ENCODE measurements at places on chromosomes 7 and 10. TPM values are rescaled to one million over a fixed set of nuclear protein-coding genes. Genes with fewer than 3 reads are reported as not detected.

GRCh38 chr10:98582363-98582762 is 135.6 kb upstream of the HPS1 start:
- DNase-seq = no peak

DNA sequence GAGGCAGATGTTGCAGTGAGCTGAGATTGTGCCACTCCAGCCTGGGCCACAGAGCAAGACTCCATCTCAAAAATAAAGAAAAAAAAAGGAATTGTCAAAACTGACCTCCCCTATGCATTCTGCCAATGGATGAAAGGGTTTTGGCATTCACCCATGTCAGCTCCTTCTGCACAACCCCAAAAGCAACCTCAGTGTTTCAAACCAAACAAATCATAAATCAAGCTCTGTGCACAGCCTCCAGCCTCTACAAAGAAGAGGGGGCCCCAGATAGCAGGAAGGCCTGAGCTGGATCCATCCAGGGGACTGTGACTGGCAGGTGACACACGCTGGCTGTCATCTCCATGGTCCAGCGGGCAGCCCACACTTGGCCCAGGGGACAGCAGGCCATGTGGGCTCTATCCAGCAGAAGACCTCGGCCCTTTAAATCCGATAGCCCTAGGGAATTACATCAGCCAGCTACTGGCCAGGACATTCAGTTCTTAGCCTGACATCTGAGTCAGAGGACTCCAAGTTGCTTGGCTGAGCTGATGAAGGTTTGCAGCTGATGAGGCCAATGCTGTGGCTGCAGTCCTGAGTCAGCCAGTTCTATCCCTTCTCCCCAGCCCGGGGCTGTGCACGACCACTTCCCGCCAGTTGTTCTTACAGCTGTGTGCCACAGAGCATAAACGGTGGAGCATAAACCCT is 52.0 kb upstream of the FIGNL1 start:
- DNase-seq = peak; percentile 86

DNA sequence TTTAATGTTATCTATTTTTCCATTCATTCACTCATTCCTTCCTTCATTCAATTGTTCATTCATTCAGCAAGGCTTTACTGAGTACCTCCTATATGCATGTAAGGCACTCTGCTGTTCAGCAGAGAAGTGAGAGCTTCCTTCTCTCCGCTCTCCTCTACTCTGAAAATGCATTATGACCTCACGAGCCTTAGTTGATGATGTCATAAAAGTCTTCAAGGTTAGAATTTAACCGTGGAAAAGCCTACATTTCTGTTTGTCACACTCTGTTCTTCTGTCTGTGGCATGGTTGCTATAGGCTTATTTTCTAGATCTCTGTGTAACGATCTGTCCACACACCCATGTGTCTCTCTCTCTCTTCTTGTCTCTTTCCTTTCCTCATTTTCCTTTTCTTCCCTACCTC is 17.1 kb downstream of the ODAD2 start:
- DNase-seq = no peak

GRCh38 chr7:80040752-80041151 is 93.9 kb upstream of the GNAI1 start:
- DNase-seq = no peak

- DNase-seq = no peak
These were observed 112.5 kb downstream of the WDR11 start for GRCh38 chr10:120963594-120964220.

DNA sequence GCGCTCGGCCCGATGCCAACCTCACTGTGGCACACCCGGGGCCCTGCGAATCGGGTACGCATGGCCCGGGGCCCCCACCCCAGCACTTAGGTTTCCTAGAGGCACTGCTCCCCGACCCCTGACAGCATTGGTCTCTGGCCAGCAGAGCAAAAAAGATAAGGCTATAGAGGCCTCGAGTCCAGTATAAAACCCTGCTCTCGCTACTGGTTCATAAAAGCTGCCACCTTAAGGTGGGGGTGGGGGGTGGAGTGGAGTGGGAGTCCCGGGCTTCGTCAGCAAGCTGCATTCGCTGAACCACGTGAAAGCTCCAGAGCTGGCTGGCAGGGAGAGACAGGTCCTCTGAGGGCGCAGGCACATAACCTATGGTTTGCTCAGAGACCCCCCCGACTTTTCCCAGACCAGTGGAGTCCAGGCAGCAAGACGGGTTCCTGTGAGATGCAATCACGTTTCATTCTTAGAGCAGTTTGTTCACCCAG is 1.3 kb downstream of the KAZALD1 start:
- no peak for DNase-seq

- no peak for DNase-seq
These were observed 804.6 kb upstream of the ZWINT start for GRCh38 chr10:57165671-57166070.

DNA sequence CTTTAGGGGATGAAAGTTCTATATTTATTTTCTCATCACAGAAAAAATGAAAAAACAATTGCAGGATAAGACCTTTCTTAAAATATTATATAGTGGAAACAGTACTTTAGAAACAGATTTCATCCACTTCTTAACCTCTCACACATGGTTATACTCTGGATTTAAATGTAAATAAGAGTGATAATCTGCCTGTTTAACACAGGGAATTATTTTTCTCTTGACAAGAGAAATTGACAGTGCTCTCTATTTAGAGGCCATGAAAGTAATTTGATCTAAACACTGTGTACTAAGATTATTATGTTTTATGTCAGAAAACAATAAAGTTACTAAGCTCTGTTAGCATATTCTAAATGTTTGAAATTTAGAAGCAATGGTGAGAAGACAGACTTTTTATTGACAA is 88.4 kb downstream of the PHF14 start:
- DNase-seq = no peak

DNA sequence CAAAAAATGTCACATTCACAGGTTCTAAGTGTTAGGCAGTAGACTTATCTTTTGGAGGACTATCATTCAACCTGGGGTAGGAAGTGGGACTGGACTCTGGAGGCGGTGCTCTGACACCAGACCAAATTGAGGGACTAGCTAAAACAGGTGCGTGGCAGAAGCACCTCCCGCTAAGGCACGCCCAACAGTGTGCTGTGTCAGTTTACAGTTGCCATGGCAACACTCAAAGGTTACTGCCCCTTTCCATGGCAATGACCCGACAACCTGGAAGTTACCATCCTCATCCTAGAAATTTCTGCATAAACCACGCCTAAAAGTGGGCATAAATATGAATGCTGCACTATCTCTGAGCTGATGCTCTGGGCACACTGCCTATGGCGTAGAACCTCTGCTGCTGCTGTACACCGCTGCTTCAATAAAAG is 14.0 kb upstream of the BLNK start:
- no peak for DNase-seq

- no peak for DNase-seq
These were observed 3.0 kb upstream of the NCAPG2 start for GRCh38 chr7:158707610-158708009.

DNA sequence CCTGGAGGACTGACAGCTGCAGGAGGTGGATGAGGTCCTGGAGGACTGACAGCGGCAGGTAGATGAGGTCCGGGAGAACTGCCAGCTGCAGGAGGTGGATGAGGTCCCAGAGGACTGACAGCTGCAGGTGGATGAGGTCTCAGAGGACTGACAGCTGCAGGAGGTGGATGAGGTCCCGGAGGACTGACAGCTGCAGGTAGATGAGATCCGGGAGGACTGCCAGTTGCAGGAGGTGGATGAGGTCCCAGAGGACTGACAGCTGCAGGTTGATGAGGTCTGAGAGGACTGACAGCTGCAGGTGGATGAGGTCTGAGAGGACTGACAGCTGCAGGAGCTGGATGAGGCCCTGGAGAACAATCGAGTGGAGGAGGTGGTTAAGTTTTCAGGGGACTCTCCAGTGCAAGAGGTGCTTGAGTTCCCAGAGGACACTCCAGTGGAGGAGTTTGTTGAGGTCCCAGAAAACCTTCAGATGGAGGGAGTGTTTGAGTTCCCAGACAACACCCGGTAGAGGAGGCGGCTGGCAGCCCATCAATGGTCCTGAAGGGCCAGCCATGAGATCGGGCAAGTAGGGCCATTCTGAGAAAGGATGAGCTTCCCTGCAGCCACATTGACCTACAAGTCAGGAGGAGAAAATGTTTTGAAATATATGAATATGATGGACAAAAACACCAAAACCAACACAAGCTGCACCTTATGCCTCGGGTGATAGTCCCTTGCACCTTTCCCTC is 4.7 kb upstream of the EIF5AL1 start:
- no peak for DNase-seq

DNA sequence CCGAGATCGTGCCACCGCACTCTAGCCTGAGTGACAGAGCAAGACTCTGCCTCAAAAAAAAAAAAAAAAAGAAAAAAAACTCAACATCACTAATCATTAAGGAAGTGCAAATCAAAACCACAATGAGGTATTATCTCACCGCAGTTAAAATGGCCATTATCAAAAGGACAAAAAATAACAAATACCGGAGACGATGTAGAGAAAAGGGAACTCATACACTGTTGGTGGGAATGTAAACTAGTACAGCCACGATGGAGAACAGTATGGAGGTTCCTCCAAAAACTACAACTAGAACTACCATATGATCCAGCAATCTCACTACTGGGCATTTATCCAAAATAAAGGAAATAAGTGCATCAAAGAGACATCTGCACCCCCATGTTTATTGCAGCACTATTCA is 24.3 kb downstream of the GRK5 start:
- no peak for DNase-seq

GRCh38 chr10:78181381-78182055 is 147.9 kb downstream of the RPS24 start:
- no peak for DNase-seq

GRCh38 chr7:157576415-157576814 is 239.6 kb downstream of the DNAJB6 start:
- DNase-seq = no peak

GRCh38 chr10:80126876-80127275 is 5.7 kb upstream of the PLAC9 start:
- DNase-seq = no peak

DNA sequence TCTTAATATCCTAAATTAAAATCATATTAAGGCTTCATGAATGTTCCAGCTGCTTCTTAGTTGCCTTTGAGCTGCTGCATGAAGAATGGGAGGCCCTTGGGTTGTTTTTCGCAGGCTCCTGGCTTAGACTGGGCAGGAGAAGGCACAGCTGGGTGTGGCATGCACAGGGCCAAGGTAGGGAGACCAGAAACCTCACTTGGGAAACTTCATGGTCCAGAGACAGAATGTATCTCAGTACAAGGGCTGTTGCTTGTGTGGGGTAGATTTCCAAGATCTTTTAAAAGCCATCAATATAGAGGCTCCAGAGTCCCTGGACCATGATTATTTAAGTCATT is 49.9 kb downstream of the BUB3 start:
- no peak for DNase-seq

GRCh38 chr10:114301177-114301576 is 62.1 kb downstream of the VWA2 start:
- DNase-seq = peak; percentile 25

DNA sequence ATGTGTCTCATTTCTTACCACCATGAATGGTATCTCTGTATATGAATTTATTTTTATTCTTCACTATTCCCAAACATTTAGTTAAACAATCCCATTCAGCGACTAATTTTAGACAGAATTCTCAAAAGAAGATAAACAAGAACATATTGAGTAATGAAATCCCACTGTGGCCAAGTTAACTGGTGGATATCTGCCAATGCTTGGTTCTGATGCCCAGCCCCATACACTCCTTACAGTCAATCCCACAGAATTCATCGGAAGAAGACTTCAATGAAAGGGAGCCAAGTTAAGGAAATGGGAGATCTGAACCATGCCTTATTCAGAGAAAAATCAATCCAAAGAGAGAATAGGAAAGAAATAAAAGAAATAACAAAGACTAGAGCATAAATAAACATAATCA is 518.0 kb downstream of the XPNPEP1 start:
- no peak for DNase-seq

GRCh38 chr10:44383749-44384600 is 922 bp downstream of the CXCL12 start:
- no peak for DNase-seq

- no peak for DNase-seq
These were observed 1216.5 kb downstream of the SORCS3 start for GRCh38 chr10:105857268-105858264.

DNA sequence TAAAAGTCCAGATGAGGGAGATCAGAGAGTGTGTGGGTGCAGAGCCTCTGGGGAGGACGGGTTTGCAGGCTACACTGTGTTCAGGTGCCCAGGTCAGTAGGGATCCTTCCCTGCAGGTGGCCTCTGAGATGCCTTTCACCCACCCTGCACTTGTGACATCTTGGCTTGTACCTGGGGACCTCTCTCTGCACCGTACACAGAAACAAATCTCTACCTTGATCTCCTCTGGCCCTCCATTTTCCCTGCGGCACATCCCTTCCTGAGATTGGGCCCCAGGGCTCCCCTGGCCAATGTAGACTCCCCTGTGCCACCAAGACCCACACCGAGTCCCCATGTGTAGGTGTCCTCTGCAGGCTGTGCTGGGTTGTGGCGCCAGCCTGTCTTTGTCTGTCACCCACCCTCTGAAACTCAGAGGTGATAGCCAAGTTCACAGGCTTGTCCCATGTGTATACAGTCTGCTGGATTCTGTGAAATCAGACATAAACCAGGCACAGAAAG is 140.6 kb downstream of the PTPN20 start:
- no peak for DNase-seq

DNA sequence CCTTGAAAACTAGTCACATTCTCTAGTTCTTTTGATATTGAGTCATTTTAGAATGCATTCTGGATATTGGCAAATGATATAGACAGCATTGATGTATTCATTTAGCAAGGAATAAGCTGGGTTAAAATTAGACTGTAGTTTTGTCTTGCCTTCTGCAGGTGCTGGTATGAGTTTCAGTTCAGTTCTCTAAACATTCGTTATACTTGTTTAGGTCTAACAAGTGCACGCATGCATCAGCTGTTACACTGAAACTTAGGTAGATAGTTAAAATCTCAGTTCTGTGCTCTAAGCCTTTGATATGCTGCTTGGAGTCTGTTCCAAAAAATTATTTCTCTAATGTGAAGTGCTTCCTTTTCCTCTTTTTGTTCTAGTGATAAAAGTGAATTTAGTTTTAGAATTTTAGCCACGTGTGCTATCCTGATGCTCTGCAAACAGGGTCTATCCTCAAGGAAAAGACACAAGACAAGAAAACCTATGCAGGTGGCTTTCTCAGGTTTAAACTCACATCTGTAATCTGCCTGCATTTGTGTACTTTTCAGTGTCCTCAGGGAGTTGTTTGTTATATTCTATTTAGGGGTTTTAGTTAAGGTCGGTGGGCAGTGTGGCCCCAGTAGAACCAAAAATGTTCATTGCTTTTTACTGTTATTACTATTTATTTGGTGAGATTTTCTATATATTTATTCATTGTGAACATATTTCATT is 409.0 kb downstream of the CDC14C start:
- DNase-seq = no peak

GRCh38 chr10:130647341-130647740 is 511.1 kb downstream of the GLRX3 start:
- DNase-seq = no peak

Gene BEND7
- total RNA-seq = 0.79 TPM

Gene ATRNL1
- total RNA-seq = 5.4 TPM

Gene FAM20C
- 143 TPM for total RNA-seq

Gene PROSER2
- total RNA-seq = 2.1 TPM

Gene IFIT1B
- total RNA-seq = 0.37 TPM

Gene VSTM4
- total RNA-seq = not detected

Gene PNLIPRP2
- total RNA-seq = not detected

Gene LBX1
- not detected for total RNA-seq

Gene MGAM2
- total RNA-seq = not detected

Gene ASB4
- total RNA-seq = not detected

Gene RGR
- total RNA-seq = not detected

Gene HACD1
- total RNA-seq = 37.5 TPM

Gene CCL24
- total RNA-seq = not detected

Gene CPEB3
- total RNA-seq = 0.86 TPM

Gene GFRA1
- 49.4 TPM for total RNA-seq

Gene PRRT4
- total RNA-seq = not detected

Measured in M059J (cell line).